ENCODE measurements at places on chromosomes 3 and 15.

DNA sequence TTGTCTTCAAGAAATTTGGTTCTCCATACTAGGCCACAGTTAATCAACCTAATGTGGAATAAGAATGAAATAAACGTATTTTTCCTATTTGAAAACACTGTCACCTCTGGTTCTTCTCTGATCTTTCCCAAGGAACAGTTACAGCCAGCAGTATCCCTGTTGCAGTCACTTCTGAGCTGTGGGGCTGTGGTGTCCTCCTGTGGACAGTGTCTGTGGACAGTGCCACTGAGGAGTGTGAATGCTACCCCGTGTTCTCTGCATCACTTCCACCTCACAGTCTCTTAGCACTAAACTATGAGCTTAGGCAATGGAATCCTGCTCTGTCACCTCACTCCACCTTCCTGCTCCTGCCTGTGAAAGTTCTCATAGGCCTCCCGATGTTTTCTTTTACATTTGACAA lies 817.5 kb downstream of the VGLL3 start:
- no peak for DNase-seq

GRCh38 chr3:53496984-53497383 lies 2.6 kb downstream of the CACNA1D start:
- no peak for DNase-seq

- no peak for DNase-seq
Measured at GRCh38 chr15:58497046-58497785, 65.4 kb downstream of the LIPC start.

DNA sequence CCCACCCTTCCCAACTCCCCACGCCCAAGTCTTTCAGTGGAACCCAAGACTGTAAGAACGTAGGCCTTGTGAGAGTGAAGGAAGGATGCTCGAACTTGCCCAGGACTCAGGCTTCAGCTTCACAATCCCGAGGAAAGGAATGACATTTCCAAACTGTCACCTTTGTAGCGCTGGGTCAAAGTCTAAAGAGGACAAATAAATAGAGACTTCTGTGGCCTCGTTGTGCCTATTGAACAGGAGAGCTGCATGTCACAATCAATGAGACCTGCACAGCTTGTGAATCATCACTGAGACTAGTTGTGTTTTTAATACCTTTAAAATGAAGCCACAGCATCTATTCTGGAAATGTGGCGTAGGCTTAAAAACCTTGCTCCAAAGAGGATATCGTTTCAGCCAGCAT lies 222.8 kb upstream of the ST8SIA2 start:
- no peak for DNase-seq

DNA sequence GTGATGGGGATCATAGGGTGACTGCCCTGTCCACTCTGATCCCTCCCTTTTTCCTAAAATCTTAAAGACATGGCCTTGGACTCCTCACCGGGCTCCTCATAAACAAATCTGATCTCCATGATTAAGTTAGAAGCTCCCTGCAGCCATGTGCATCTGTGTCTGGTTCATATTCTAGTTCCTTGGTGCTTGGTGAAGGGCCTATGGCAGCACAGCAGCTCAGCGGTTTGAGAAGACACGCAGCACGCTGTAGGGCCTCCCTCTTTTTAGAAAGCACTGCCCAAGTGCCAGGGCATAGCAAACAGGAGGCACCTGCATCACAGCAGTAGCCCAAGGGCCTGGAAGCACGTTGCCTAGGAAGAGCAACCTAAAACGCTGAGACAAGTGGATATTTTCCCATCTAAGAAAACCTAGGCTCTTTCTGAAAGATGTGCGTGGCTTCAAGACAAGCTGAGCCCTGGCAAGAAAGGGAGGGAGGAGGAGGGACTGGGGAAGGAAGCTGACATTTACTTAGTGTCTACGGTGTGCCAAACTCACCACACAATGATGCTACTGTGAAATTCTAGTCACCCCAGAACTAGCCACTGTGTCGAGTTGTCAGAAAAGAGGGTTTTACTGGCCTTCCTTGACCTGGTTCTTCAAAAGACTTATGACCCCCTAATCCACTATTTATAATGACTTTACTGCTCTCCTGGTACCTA lies 14.9 kb upstream of the ULK3 start:
- no peak for DNase-seq

DNA sequence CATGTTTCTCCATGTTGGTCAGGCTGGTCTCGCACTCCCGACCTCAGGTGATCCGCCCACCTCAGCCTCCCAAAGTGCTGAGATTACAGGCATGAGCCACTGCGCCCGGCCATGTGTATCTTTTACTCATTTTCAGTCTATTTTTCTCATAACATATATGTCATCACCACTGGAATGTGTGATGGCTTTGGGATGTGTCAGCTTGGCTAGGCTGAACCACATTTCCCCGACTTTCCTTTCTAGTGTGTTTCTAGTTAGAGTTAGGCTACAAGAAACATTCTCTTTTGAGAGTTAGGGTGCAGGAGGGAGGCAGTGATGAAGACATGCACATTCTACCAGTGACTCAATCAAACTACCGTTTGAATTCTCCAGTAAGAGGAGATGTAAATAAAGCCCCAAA lies 444.9 kb upstream of the THBS1 start:
- DNase-seq = no peak

DNA sequence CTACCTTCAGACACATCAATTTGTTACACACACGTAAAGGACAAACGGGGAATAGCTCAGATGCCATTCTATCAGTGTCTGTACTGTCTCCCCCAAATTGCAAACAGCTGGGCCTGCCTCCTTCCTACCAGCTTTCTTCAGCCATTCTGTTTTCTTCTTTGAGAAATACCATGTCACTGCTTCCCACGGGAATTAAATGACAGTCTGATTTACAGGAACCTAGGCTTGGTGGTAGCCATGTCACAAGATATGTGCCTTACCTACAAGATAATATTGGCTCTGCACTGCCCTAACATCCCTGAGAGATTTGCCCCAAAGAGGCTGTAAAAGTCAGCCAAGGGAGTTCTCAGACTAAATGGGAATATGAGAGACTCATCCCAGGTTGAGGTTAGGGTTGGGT lies 308.3 kb downstream of the LRTM1 start:
- no peak for DNase-seq

DNA sequence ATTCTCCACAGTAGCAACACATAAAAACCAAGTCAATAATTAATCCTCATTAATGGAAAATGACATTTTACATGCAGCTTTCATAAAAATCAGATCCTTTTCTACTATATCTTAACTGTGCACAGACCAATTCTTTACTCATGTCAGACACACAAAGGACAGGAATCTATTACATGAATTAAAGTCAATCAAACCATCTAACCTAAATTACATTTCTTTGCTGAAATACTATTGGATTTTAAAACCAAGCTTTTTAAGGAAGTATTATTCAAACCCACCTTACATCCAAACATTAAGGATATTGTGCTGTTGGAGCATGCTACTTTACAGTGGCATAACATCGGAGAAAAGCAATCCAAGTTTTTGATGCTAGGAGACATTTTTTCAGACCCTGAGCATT lies 72.8 kb downstream of the DLG1 start:
- no peak for DNase-seq

DNA sequence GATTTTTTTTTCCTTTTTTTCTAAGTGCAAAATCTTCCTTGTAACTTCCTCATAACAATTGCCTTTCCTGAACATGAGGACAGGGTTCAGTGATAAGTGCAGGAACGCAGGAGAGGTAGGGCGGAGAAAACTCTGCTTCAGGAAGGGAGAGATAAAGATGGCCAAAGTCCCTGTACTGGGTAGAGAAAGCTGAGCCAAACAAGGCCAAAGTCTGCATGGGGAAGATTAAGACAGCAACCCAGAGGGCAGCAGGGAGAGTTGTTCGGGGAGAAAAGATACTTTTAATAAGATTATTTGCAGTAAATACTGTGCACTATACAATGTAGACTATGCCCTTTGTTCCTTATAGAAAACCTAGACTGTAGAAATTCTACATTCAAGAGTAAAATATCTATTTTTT lies 55.4 kb upstream of the LRRFIP2 start:
- DNase-seq = no peak

- no peak for DNase-seq
Measured at GRCh38 chr15:60208709-60209108, 189.1 kb downstream of the ANXA2 start.

DNA sequence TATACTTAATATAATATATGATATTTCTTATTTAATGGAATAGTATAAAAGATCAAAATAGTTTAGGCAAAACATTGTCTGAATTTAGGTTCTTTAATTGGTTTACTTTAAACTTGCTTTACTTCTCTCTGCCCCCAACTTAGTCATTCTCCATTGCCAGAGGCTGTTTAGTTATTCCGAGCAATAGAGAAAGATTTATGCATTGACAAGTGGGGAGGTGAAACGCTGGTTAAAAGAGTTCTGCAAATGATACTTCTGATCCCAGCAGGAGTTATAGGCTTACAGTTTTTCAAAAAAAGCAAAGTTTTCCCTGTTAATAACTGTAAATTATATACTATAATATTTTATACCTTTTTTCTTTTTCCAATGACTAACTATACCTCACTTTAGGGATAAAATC lies 145.4 kb downstream of the EPHA3 start:
- no peak for DNase-seq

GRCh38 chr15:88178631-88179030 lies 77.9 kb downstream of the NTRK3 start:
- no peak for DNase-seq

DNA sequence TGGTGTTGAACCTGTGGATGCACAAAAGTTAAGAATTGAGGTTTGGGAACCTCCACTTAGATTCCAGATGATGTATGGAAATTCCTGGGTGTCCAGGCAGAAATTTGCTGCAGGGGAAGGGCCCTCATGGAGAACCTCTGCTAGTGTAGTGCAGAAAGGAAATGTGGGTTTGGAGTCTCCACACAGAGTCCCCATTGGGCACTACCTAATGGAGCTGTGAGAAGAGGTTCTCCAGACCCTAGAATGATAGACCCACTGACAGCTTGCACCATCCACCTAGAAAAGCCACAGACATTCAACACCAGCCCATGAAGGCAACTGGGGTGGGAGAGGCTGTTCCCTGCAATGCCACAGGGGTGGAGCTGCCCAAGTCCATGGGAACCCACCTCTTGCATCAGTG lies 1032.8 kb upstream of the EPHA6 start:
- DNase-seq = no peak

GRCh38 chr15:22949074-22949547 lies 31.1 kb downstream of the CYFIP1 start:
- no peak for DNase-seq

DNA sequence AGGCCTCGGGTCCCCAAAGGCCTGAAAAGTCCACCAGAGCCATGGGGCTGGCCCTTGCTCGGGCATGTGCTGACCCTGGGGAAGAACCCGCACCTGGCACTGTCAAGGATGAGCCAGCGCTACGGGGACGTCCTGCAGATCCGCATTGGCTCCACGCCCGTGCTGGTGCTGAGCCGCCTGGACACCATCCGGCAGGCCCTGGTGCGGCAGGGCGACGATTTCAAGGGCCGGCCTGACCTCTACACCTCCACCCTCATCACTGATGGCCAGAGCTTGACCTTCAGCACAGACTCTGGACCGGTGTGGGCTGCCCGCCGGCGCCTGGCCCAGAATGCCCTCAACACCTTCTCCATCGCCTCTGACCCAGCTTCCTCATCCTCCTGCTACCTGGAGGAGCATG lies 1.2 kb downstream of the CYP1A2 start:
- no peak for DNase-seq

DNA sequence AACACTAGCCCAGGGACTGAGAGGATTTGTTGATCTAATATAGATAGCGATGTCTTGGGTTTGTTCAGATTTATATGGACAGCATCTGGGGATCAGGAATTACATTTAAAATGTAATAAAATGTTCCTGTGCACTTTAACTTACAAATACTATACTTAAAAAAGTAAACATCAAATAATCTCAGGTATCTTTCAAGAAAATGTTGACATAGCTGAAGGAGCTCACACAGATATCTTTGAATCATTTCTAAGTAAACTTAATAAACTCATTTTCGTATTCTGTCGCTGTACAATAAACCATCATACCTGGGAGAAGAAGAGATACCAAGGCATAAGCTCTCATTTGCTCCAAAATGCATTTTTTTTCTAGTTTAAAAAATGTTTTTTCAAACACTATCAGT lies 557.5 kb upstream of the NR2F2 start:
- no peak for DNase-seq

- DNase-seq = no peak
Measured at GRCh38 chr15:81068516-81068915, 65.6 kb upstream of the CFAP161 start.

DNA sequence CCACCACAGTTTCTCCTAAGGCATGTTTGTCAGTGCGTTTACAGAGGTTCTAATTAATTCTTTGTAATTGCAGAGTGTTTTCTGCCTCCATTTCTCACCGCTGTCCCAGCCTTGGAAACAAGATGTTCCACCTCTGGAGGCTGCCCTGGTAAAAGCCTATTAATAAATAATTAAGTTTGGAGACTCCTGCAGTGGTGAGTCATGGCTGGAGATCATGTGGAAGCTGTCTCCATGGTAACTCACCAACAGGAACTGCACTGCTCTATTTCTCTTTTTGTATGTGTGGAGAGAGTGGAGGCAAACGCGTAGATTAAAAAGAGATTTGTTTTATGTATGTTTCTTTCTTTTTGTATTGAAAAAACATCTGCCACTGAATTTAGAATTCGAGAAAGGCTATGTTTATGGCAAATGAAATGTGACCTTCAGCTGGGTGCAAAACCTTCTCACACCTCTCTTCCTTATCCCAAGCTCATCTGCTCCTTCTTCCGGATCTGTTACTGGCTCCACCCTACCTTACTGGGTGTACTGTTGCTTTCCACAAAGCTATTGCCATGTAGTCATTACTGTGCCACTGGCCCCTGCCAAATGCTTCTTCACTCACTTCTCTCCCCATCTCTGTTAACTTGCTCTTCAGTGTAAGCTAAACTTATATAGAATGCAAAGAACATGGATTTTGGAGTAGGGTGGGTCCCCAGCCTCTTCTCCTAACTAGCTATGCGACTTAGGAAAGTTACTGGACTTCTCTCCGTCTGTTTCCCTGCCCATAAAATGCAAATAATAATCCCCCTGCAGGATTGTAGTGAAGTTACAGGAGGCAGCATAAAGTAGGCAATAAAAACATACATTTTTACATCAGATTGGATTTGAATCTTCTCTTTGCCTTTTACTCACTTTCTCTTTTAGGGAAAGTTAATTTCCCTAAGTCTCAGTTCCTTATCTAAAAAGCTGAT lies 778.5 kb downstream of the NTRK3 start:
- DNase-seq = no peak

DNA sequence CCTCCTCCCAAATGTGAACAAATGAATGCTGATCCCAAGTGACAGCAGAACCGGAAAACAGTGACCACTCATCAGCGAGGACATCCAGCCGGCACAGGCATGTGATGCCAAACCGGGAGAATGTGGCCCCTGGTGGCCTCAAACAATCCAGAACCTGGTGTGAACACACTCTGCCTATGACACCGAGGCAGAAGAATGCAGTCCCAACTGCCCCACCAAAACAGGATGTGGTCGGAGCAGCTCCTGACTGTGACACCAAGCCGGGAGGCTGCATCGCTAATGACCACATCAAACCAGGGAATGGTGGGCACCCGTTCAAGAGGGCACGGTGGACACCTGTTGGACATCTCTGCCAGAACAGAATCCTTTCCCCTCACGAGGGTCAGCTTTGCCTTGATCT lies 15.4 kb downstream of the SCN5A start:
- no peak for DNase-seq

Data from stimulated activated CD4-positive, alpha-beta T cell treated with anti-CD3 and anti-CD28 coated beads, Interleukin-1b, Interleukin-23, amount 100 ng/mL, for 1 hour (primary cell).